ENCODE measurements at places on chromosomes 13 and 19.

DNA sequence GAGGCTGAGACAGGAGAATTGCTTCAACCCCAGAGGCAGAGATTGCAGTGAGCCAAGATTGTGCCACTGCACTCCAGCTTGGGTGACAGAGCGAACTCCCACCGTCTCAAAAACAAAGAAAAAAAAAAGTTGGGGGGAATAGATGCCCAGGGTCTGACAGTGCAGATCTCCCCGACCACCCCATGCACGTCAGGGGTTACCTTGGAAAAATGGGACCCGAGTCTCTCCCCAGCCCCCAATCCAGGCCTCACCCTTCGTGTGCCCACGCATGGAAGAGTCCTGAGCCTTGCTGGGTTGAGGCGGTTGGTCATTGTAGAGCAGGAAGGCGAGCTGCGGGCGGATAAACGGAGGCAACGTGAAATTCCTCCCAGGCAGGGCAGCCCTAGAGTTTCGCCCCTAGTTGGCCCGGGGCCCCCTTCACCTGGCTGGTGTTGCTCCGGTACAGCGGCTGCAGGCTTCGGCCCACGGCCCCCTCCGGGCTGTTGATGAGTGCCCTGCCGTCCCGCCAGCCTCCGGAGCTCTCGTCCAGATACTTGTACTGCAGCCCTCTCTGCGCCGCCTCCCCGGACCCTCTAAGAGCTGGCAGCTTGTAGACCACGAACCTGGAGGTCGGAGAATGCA is 588 bp downstream of the DNASE2 start:
- DNase-seq = no peak

DNA sequence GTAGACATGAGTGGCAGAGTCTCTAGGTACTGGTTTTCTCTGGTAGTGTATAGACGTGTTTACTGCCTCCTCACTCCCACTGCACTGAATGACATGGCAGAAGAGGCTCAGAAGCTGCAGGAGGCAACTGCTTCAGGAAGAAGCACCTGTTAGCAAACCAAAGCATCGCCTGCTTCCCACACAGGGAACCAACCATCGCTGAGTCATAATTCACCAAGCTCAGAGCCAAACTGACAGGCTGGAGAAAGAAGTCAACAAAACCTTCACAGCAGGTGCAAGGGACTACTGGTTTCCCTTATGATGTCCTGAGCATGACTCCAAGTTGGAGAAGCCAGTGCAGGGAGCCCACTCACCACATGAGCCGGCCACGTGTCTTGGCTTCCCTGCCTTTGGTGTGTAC is 69.8 kb downstream of the KCTD12 start:
- DNase-seq = no peak

- DNase-seq = no peak
Observed at GRCh38 chr13:19601749-19602725, 31.4 kb upstream of the MPHOSPH8 start.

GRCh38 chr13:87669379-87669978 is 1.7 kb upstream of the SLITRK5 start:
- DNase-seq = peak; percentile 15

DNA sequence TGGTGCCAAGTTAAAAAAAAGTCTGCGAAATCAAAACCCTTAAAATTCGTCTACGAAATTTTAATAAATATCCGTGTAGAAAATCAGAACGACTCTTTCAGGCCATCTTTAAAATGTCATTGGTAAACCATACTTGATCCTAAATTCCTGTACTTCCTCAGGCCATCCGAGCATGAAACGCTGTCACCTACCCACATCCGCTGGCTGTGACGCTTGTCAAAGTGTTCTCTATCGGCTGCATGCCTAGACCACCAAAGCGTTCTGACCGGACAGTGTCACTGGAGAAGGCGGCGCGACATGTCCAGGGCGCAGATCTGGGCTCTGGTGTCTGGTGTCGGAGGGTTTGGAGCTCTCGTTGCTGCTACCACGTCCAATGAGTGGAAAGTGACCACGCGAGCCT is 119.0 kb upstream of the CLDN10 start:
- DNase-seq = no peak

- DNase-seq = peak; percentile 17
Observed at GRCh38 chr13:114099191-114099590, 33.2 kb downstream of the RASA3 start.

- DNase-seq = no peak
Observed at GRCh38 chr13:20559659-20560356, 7.1 kb upstream of the IFT88 start.

- no peak for DNase-seq
Observed at GRCh38 chr13:99250982-99251825, 7.0 kb downstream of the GPR18 start.

- DNase-seq = no peak
Observed at GRCh38 chr13:104785952-104786351, 1719.7 kb upstream of the SLC10A2 start.

DNA sequence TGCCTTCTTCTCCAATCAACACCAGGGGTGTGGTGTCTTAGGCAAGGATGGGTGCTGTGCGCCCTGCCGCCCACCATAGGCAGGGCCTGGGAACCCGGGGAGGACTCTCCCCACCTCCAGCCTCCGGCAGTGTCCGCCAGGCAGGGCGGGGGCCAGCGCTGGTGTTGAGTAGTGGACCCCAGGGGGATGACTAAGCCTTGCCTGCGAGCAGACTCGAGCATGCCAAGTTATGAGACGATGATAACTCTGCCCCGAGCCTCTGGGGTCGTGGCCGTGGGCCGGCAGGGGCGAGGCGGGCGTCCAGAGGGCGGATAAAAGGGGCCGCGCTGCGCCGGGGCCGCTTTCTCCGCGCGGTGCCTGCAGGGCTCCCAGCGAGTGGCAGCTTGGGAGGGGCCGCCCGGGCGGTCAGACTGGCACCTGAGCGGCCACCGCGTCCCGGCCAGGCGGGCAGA is at the start of gene MEDAG:
TSS of gene MEDAG (plus strand) at position 340 of the 452 bp plus-strand sequence. CDS start 245 bp downstream, outside the sequence.
- no peak for DNase-seq

DNA sequence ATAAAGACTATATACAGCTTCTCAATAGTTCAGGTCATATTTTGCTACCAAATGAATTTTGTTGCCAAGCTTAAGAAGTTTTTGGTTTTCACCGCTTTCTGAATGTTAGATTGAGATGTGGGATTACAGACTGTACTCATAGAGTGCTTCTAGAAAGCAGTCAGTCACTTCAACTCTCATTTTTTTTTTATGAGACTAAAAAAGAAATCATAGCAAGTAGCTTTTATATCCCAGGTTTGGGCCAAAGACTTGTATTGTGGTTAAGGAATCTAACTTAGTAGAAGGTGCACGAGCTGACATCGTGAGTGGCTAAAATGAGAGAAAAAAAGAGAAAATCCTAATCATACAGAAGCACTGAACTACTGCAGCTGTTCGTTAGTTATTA is 2.2 kb upstream of the USPL1 start:
- no peak for DNase-seq

DNA sequence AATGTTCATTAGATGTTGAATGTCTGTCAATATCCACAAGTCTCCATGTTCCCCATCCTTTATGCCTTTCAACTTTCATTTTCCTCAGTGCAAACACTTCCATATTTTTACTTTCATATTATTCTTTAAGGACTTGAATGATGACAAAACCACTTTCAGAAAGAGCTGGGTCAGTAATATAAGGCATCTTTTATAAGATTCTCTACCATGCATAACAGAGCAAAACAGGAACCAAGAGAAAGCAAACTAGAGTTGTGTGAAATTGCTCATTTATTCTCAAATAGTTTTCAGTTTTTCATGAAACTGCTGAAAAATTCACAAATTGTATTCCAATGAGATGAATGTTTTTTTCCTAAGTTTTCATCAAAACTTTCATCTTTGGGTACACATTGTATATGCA is 1247.6 kb downstream of the PCDH17 start:
- no peak for DNase-seq

DNA sequence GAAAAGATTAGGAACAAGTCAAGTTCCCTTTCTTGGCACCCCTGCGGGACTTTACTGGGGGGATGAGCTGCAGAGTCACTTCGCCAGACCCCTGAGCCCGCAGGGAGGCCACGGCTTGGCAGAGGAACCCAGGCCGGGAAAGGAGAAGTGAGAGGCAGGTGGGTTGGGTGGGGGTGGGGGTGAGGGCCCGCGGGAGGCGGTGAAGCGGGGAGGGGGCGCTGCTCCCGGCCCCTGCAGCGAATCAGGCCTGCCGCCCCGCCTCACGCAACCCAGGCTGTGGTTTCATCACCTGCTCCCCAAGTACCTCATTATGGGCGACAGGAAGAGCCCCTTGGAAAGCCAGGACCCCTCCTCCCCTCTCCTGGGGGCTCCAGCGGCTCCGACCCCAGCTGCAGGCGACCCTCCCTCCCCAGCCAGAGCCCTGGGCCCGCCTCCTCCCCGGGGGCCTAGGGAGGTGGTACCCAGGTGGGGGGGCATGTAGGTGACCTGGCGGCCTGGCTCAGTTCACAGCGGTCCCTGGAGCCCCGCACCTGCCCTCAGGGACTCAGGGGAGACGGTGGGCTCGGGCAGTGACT is 9.5 kb downstream of the MEF2B start:
- DNase-seq = no peak

GRCh38 chr19:15431396-15432017 is 12.7 kb upstream of the AKAP8L start:
- no peak for DNase-seq

DNA sequence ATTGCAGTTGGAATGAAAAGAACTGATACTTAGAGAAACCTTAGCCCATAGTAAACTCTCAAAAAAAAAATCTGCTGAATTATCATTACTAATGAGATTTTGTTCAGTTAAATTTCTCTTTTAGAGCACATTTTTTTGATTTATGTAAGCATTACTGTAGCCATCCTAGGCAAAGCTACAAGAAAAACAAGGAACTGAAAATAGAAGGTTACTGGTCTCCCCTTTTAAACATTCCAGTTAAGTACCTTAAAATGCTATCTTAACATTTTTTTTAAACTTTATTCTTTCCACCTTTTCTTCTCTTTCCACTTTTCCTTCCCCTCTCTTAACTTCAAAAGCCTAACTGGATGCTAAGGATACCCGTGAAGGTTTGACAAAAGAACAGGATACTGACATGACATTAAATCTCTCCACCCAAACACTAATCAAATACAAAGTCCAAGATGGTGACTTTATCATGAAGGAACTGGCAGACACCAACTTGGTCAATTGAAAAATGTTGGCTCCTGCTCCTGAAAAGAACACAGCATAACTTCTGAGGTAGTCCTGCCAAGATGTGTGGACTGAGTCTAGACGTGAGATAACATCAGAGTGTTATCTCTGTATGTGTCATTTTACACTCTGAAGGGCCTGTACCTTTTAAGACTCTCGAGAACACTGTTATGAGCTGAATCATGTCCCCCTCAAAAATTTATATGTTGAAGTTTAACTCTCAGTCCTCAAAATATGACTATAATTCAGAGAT is 29.5 kb upstream of the SACS start:
- DNase-seq = no peak

DNA sequence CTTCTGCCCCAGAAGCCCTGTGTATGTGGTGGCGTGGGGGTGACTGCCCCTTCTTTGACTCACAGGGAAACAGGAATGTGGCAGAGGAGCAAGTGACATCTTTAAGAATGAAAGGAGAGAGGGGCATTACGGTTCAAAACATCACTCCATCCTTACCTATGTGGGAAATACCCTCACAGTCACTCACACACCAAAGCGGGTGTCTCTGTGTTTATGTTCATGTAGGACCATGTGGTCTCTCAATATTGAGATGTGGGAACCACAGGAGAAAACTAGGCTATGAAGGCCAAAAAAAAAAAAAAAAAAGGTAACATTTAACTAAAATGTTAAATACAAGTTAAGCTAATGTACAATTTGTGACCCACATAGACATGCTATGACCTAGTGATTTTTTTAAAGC is 153.6 kb upstream of the GPR12 start:
- DNase-seq = no peak

DNA sequence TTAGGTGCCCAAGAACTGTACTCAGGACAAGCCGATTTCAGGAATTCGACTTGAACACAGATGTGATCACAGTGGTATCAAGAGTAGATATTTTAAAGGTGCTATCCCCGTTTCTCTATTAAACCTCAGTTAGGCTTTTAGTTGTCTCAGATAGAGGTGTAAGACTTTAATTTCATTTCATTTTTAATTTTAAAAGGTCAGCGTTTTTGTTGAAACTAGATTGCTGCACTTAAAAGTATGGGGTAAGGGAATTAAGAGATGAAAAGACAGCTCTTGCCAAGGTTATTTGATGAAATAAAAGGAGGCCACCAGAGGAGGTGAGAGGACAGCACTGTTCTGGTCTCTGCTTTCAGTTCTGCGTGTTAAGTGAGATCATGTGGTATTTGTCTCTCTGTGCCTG is 48.6 kb downstream of the SPATA13 start:
- no peak for DNase-seq

DNA sequence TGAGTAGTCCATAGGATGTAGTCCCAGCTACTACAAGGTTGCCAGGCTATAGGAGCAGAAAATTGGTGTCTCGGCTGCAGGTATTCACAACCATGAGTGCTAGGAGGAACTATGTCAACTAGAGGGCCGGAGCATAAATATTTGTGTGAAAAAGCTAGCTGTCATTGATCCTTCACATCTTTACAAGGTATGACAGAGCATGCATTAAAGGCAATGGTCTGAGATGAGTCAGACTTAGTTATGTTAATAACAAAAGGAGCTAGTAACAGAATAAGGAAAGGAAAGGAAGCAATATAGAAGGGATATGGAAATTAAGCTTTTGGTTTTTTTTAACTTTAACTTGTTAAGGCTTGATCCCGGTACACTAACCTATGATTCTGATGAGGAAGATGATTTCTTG is 40.9 kb upstream of the PSG9 start:
- DNase-seq = no peak

DNA sequence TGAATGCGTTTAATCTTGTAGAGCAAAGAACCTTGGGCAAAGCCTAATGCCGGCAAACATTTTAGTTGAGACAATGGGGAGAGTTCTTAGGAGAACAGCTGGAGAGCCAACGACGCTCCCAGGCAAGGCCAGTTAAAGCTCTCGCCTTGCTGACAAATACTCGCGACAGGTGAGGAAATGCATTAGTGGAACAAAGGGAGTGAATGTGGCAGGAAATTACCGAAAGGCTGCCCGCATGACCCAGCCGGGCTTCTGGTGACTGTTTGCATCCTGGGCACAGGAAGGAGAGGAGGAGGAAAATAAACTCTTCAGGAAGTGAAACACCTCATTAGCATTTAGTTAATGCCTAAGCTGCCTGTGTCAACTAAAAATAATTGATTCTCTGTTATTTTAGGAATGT is 74.6 kb downstream of the SHISA2 start:
- DNase-seq = no peak
